ENCODE measurements at places on chromosomes 4 and X. TPM values are rescaled to one million over a fixed set of nuclear protein-coding genes. Genes with fewer than 3 reads are reported as not detected.

DNA sequence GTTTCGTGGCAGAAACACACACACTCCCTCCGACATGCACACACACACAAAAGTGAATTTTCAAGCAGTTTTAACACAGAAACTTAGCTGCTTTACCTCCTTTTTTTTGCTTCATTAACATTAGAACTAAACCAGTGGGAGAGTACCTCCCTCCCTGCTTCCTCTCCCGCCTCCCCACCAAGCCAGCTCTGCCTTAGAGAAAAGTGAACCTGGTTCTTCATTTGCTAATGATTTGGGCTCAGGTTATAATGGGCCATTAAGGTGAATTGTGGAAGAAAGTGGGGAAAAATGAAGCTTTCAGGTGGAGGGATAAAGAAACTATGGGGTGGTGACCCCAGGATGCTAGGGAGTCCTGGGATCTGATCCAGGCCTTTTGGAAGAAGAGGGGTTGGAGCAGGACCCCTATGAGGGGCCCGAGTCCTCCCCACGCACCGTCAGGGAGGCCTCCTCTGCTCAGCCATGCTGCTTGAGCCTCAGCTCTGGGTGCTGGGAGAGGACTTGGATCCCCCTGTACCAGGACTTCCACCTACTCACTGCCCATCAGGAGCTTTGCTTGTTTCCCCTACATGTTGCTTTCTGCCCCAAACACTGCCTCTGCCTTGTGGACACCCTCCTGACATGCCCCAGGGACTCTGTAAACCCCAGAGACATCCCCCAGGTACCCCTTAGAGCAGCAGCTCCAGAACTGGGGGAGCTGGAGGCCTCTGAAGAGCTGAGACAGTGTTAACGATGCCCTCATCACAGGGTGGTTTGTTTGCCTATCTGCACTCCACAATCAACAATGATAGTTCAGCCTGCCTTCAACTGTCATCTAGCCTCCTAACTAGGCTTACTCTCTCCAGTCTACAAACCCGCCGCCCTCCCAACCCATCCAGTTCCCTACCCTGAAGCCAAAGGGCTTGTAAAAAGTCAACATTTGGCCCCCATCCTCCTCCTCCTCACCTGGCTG lies 6.5 kb upstream of the JADE1 start:
- DNase-seq, result no peak

GRCh38 chr4:173442223-173442932 lies 43.5 kb upstream of the SCRG1 start:
- DNase-seq, result no peak

- DNase-seq, result no peak
These were observed 1039.1 kb upstream of the TENM3 start for GRCh38 chr4:181204109-181204508.

DNA sequence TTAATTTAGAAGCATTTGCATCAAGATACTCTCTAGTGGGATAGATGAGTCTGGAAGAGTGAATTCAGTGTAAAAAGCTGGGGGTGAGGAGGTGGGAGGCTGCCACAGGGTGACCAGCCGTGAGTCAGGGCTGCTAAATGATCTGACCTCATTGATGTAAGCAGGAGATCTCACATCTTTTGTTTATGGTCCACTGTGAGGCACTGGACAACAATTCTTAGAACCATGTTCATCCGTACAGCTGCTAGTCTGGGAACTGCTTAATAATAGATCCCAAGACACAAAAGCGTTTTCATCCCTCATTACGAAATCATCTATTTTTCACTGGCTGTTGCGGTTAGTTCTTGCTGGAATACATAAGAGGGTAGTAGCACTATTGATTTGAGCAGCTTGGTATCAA lies 14.1 kb downstream of the KLF3 start:
- no peak for DNase-seq

DNA sequence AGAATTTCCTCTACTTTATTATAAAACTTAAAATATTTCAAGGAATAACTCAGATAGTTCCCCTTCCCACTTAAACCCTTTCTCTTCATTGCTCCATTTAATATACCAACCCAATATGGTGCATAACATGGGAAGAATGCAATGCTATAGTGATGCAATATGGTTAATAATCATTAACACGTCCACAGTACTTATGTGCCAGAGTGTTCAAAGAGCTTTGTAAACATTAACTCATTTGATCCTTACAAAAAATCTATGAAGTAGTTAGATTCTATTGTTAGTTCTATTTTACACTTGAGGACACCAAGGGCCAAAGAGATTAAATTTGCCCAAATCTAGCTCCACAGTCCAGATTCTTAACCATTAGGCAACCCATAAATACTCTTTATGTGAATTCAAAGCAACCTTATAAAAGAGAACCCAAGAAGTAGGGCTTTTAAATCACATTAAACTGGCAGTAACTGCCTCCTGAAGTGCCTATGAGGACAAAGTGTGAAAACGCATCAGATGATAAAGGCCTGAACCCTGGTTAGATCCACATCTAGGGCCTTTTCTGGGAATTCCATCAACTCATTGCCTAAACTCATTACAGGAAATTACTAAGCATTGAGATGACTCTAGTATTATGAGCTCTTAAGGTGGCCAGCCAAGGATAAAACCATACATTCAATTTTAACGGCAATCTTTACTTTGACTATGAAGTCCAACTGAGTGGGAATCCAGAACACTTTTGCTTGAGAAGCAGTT lies 94.3 kb downstream of the AREG start:
- no peak for DNase-seq

- DNase-seq, result no peak
These were observed 78.0 kb upstream of the CLNK start for GRCh38 chr4:10762561-10762960.

GRCh38 chr4:188989371-188989770 lies 850.1 kb downstream of the TRIML1 start:
- no peak for DNase-seq

DNA sequence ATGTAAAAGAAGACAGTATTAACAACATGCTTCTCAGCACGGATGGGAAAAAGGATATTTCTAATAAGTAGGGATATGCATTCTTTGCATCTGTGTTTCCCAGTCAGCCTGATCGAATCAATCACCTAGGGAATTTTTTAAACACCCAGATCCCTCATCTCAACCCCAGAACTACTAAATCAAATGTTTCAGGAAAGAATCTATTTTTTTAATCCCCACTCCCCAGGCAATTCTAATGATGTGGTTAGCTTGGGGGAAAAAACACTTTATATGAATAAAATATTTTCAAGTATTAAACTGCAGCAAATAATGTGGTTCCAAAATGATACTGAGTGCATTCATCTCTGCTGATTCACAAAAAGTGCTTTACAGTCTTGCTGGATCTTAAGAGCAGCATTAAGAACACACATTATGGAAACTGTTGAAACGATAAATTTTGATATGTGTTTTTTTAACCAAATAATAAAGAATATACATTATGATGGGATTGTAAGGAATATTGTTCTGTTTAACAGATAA lies 68.7 kb upstream of the GUCY1A1 start:
- DNase-seq, result no peak

DNA sequence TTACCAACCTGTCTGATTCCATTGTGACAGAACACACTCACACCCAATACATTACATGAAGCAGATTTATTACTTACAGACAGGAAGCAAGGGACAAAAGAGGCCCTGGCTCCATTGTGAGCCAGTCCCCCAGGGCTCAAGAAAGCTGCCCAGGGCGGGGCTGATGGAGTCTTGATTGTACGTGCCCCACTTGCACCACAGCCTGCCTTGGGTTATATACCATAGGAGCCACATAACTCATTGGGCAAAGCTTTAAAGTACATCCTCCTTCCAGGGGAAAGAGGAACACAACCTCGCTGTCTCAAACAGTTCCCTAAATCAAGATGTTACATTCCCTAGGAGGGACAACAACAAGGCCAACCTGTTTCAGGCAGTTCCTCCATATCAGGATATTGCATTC lies 3.4 kb upstream of the ZRSR2 start:
- no peak for DNase-seq

DNA sequence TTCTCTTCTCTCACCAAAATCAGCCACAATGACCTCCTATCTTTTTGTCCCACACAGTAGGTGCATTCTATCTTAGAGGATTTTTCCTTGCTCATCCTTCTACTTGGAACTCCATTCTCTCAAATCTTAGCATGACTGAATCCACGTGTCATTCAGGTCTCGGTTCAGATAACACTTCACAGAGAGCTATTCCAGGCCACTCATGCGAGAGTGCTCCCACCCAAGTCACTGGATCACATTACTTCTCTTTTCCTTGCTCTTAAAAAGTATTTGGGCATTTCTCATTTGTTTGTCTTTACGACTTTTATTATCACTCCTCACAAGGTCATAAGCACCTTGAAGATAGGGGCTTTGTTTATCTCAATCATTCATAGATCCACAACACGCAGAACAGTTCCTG lies 647.5 kb upstream of the TENM3 start:
- DNase-seq, result no peak

GRCh38 chr4:160423879-160424451 lies 1321.1 kb downstream of the RAPGEF2 start:
- DNase-seq, result no peak

DNA sequence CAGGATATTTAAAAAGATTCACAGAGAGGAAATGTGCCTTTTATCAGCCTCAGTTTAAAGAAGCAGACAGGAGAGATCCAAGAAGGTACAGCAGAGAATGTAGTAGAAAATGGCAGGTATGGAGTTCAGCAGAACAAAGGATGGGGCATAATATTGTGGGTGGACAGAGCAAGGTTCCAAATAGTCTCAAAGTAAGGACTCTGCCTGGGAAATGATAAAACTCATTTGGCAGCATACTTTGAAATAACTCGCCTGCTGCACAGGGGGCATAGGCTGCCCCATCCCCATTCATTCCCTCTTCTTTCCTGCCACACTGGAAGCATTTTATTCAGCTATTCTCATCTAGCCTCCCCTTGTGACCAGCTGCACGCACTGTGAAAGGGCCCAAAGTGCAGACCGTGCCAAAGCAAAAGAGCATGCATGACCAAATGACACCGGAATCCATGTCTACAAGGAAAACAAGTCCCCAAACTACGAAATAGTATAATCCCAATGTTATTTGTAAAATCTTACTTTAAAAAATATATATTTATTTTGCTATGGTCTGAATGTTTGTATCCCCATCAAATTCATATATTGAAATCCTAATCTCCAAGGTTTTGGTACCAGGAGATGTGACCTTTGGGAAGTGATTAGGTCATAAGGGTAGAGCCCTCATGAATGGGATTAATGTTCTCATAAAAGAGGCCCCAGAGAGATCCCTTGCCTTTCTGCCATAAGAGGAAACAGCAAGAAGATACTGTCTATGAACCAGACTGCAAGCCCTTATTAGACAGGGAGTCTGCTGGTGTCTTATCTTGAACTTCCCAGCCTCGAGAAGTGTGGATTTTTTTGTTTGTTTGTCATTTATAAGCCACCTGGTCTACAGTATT lies 77.4 kb upstream of the PRSS48 start:
- DNase-seq, result no peak

GRCh38 chrX:39772057-39772832 lies 325.5 kb downstream of the BCOR start:
- DNase-seq, result no peak

- DNase-seq, result no peak
These were observed 4.5 kb downstream of the NKX3-2 start for GRCh38 chr4:13539619-13540445.

DNA sequence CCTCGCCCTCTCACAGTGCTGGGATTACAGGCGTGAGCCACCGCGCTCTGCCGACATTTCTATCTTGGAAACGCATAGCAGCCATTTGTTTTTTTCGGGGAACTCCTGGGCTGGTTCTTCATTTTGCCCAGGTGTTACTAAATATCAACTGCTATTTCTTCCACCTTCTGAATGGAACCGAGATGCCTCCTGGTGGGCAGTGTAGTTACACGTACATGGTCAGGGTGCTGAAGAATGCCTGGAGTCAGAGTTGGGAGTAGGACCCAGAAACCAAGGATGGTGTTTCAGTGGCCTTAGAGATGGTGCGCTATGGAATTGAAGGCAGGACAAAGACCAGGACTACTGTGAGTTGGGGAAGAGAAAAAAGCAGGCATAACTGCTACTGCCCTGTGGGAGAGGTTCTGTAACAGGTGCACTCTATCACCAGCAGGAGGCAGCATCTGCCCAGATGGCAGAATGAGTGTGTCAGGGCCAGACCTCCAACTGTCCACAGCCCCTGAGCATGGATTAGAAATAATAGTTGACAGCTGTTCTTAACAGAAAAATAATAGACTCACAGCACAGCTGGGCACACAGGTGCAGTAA lies 81.7 kb downstream of the ZC4H2 start:
- DNase-seq, result no peak

- DNase-seq, result peak; percentile 84
These were observed 32.1 kb upstream of the PAQR3 start for GRCh38 chr4:78971326-78971725.

- DNase-seq, result no peak
These were observed 24.7 kb downstream of the KCNE5 start for GRCh38 chrX:109600237-109600651.

DNA sequence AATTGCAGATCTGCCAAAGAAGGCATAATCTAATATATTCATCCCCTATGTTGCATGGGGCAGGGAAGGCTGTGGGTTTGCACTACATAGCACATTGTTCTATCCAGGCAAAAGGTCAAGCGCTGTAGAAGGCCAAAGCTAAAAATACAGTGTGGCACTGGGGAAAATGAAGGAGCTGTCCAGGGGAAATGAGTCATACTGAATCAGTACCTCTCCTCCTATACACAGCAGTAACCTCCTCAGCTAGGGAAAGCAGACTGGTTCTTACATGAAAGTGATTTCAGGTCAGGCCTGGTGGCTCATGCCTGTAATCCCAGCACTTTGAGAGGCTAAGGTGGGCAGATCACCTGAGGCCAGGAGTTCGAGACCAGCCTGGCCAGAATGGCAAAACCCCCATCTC lies 31.0 kb upstream of the SLC25A4 start:
- DNase-seq, result peak; percentile 38

DNA sequence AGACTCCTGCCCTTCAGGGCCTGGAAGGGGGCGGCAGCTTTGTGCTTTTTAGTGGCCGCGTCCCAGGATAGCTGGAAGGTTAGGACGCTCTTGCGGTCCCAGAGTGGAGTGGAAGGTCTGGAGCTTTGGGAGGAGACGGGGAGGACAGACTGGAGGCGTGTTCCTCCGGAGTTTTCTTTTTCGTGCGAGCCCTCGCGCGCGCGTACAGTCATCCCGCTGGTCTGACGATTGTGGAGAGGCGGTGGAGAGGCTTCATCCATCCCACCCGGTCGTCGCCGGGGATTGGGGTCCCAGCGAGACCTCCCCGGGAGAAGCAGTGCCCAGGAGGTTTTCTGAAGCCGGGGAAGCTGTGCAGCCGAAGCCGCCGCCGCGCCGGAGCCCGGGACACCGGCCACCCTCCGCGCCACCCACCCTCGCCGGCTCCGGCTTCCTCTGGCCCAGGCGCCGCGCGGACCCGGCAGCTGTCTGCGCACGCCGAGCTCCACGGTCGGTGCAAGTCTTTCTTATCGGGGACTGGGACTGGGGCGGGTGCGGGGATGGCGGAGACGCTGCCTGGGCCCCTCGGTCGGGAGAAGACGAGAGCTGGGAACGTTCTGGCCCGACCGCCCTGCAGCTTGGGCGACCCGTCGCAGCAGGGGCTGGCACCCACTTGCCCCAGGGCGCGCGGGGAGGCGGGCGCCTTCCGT lies at the start of gene EDNRA:
TSS of gene EDNRA (plus strand) at position 207 of the 686 bp plus-strand sequence. CDS start 4,585 bp downstream, outside the sequence.
- DNase-seq, result no peak

Gene TGIF2LX
- total RNA-seq, result not detected

Gene PAPSS1
- 54.4 TPM for total RNA-seq

Gene MAGEA12
- total RNA-seq, result not detected

Gene RASL11B
- total RNA-seq, result 21.5 TPM

Gene CT47B1
- total RNA-seq, result not detected

Gene LEF1
- 38.1 TPM for total RNA-seq

Gene SLC39A8
- 21.0 TPM for total RNA-seq

Gene TBX22
- total RNA-seq, result not detected

Gene VCX2
- total RNA-seq, result not detected

Gene UGT2B15
- not detected for total RNA-seq
